M059J (cell line): ENCODE measurements at places on chromosomes 1 and 21. TPM values are rescaled to one million over a fixed set of nuclear protein-coding genes. Genes with fewer than 3 reads are reported as not detected.

PLPP3 gene
- 16.2 and 17.2 TPM in 2 replicates for total RNA-seq

LMOD1 gene
- total RNA-seq, result 4.7 and 6.0 TPM in 2 replicates

ZBTB8A gene
- 3.2 and 6.3 TPM in 2 replicates for total RNA-seq

ATP6V1G3 gene
- total RNA-seq, result 0.84 TPM in 1 of 2 replicates, not detected in the other

ANGPTL3 gene
- total RNA-seq, result not detected in 2 replicates

IFNLR1 gene
- total RNA-seq, result 1.9 and 2.3 TPM in 2 replicates

KRTAP13-2 gene
- total RNA-seq, result not detected in 2 replicates

MATN1 gene
- 0.10 TPM in 1 of 2 replicates, not detected in the other for total RNA-seq

STIL gene
- total RNA-seq, result 34.4 and 48.1 TPM in 2 replicates

SCP2 gene
- 171 and 230 TPM in 2 replicates for total RNA-seq

NPL gene
- total RNA-seq, result 0.86 and 1.1 TPM in 2 replicates

CNR2 gene
- total RNA-seq, result not detected in 2 replicates

OLIG2 gene
- not detected in 2 replicates for total RNA-seq

S100A8 gene
- total RNA-seq, result 0.15 TPM in 1 of 2 replicates, not detected in the other

GRCh38 chr1:169250795-169251194, 116.8 kb downstream of the NME7 start:
- DNase-seq, result no peak

- no peak for DNase-seq
These were observed 27.8 kb downstream of the IGFN1 start for GRCh38 chr1:201218409-201218808.

- peak; percentile 87 for DNase-seq
These were observed 4.5 kb downstream of the HSPB7 start for GRCh38 chr1:16013220-16013907.

- no peak for DNase-seq
These were observed 23.7 kb downstream of the PADI3 start for GRCh38 chr1:17272646-17273045.

DNA sequence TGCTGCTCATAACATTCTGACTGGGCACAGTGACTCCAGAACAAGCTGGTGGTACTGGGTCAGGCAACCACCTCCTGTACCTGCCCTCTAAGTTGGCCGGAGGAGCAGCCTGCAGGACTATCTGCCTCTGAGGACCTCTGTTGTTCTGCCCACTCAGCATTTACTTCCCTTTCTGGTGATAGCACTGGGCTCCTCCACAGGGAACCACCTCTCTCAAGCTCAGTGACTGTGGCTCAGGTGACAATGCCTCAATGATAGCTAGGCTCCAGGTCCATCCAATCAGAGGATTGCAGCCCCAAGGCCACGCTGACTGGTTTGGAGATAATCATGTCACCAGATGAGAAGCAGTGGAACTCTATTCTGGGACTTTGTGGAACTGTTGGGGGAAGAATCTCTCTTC, 15.8 kb downstream of the SLC41A1 start:
- no peak for DNase-seq

DNA sequence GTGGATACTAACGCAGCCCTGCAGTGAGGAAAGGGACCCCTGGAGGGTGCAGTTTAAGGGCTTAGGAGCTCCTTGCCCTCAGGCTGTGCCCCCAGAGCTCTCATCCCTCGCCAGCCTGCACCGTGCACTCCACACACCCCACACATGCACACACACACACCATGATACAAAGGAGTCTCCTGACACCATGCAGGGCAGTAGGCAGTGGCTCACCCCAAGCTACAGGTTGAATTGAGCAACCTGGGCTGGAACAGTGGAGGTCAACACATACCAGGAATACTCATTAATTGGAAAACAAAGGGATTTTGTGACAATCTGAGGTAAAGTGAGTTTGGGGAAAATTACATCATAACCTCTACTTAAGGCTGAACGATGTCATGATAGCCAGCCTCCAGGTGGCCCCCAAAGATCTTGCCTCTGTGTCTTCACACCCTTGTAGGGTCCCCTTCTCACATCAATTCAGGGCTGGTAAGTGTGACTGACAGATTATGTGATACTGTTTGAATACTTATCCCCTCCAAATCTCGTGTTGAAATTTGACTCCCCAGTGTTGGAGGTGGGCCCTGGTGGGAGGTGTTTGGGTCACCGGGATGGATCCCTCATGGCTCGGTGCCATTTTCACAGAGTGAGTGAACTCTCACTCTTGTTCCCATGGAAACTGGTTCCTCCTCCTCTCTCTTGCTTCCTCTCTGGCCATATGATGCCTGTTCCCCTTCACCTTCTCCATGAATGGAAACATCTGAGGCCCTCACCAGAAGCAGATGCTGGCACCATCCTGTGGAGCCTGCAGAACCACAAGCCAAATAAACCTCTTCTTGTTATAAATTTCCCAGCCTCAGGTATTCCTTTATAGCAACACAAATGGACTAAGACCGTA, 111.0 kb upstream of the RAB4A start:
- DNase-seq, result no peak

DNA sequence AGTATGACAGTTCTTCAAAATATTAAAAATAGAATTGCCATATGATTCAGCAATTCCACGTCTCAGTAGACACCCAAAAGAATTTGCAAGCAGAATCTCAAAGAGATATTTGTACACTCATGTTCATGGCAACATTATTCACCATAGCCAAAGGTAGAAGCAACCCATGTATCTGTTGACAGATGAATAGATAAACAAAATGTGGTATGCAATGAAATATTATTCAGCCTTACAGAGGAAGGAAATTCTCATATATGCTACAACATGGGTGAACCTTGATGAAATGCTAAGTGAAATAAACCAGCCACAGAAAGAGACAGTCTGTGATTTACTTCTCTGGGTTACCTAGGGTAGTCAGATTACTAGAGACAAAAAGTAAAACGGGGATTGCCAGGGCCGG, 47.0 kb downstream of the NAV1 start:
- no peak for DNase-seq

DNA sequence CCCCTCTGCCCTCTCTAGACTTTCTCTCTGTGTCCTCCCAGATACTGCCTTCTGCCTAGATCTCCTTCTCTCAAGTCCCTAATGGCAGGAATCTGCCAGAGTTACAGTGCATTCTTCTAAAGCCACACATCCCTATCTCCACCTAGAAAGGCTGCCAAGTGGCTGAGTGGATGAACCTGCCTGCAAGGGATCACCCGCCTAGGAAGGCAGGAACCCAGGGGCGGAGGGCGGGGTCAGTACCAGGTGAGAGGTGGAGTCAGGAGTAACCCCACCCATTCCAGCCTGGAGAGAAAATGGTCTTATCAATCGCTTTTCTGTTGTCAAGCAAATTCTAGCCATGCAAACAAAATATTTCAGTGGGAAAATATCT, 60.8 kb downstream of the BCAR3 start:
- peak; percentile 82 for DNase-seq

DNA sequence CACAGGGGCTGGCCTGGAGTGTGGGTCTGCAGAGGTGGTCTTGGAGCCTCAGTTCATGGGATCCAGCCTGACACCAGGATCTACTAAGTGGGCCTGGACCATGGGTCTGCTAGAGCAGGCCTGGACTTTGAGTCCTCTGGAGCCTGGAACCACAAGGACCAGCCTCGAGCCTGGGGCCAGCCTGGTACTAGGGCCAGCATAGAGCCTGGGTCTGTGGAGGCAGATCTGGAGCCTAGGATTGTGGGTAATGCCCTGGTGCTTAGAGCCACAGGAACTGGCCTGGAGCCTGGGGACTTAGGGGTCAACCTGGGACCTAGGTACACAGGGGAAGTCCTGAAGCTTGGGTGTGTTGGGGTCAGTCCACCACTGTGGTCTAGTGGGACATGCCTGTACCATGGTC, 12.7 kb downstream of the LORICRIN start:
- no peak for DNase-seq

DNA sequence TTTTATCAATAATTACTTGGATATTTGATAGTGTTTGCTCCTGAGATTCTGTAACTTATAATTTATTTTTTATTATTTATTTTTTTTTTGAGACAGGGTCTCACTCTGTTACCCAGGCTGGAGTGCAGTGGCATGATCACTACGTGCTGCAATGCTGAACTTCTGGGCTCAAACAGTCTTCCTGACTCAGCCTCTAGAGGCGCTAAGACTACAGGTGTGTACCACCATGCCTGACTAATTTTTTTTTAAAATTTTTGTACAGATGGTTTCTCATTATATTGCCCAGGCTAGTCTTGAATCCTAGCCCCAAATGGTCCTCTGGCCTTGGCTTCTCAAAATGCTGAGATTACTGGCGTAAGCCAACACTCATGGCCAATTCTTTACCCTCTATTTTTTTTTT, 845.5 kb upstream of the ADGRL4 start:
- DNase-seq, result no peak

DNA sequence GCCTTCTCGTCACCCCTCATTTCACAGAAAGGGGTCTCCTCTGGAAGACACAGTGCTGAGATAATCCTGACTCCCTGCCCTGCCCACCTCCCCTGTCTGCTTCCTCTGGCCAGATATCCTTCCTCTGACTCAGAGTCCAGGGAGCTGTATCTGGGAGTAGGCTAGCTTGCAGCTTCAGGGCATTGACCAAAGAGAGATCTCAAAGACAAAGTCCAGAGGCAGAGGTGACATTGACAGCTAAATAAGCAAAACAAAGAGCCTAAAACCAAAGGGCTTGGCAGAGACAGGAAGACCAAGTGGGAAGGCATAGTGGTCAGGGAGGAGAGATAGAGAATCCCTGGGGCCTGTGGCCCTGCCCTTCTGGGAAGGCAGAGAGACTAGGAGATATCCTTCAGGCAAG, 64.9 kb downstream of the TNR start:
- no peak for DNase-seq

- DNase-seq, result no peak
These were observed 30.1 kb upstream of the DNAJC6 start for GRCh38 chr1:65279070-65279779.

DNA sequence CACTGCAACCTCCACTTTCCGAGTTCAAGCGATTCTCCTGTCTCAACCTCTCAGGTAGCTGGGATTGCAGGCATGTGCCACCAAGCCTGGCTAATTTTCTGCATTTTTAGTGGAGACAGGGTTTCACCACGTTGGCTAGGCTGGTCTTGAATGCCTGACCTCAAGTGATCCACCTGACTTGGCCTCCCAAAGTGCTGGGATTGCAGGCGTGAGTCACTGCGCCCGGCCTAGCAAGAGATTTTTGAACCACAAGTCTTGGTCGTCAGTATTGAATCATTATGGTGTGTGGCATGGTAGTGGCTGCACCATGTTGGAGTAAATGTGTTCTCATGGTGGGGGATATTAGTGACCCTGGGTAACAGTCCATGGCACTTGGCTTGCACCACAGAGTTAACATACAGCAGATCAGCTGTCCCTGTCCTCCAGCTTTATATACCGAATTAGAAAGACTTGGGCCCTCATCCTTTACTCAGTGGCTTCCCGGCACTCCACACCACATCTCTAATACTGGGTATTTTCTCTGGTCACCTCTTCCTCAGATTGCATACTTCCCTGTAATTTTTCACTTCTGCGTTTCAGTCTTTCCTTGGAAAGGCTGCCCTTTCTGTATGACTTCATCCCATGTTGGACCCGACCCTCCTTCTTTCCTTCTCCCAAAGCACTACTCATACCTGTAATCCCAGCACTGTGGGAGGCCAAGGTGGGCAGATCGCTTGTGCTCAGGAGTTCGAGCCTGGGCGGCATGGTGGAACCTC, 25.1 kb downstream of the AK4 start:
- peak; percentile 81 for DNase-seq

DNA sequence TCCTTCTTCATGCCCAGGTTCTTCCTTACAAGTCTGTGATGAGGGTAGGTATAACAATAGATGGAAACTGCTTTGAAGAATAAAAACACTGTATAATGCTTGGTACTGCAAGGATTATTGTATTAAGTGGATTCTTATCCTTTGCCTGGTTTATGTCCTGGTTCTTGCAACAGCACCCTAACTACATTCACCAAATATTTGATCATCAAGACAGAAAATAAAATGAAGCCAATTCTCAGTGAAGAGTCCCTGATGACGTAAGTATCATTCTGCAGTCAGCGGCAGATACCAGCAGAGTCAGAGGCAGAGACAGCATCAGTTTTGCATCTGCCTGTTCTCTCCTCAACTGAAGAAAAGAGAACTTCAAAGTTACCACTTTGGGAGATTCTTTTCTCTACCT, 19.7 kb downstream of the ARHGEF11 start:
- DNase-seq, result no peak

GRCh38 chr21:24097181-24097580, 1510.1 kb downstream of the MRPL39 start:
- no peak for DNase-seq

GRCh38 chr1:85496941-85497582, 32.1 kb upstream of the DDAH1 start:
- peak; percentile 42 for DNase-seq

- DNase-seq, result no peak
These were observed 54.6 kb downstream of the DPH5 start for GRCh38 chr1:100971021-100971420.

DNA sequence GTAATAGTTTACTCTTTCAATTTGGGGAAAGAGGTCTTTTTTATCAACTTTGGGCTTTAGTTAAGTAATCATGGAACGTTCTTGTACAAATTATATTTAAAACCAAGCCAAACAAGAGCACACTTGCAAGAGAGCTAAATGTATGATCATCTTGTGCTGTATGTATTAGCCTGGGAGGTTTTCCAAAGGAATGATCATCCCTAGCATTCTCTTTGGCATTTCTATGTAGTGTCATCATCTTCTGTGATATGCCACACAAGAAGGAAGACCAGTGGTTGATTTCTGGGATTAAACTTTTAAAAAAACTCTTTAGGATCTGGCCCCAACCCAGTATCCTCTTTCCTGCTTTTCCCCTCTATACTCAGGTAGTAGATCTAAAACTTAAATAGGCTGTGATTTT, 38.4 kb upstream of the KCNQ4 start:
- no peak for DNase-seq

GRCh38 chr21:42012763-42013329, 2.7 kb upstream of the ZBTB21 start:
- no peak for DNase-seq
